Activated CD4-positive, alpha-beta T cell treated with anti-CD3 and anti-CD28 coated beads, Interleukin-2, amount 50 U/mL, for 24 hours (primary cell): ENCODE measurements at places on chromosomes 2 and 18.

DNA sequence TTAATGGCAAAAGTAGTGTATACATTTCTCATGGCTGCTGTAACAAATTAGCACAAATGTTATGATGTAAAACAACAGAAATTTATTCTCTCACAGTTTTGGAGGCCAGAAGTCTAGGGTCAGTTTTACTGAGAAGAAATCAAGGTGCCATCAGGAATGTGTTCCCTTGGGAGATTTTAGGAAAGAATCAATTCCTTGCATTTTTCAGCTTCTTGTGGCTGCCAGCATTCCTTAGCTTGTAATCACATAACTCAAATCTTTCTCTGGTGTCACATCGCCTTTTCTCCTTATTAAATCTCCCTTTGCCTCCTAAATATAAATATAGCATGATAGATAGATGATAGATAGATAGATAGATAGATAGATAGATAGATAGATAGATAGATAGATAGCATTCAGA lies 307.0 kb upstream of the REG3G start:
- DNase-seq: no peak

DNA sequence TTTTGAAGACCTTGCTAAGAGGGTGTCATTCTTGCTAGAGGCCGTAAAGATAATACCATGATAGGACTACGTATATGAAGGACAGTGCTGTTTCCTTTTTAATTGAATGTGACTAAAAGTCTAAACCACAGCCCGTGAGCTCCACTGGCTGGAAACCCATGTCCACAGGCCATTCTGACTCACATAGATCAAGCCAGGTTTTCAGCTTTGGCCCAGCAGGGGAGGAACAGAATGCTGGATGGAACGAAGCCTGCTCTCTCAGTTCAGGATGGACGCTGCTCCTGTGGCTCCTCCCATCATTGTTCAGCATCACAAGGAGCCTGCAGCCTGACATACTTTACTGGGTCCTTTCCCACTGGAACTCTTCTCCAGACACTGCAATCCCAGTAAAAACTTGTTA lies 47.6 kb downstream of the ALPK2 start:
- DNase-seq: no peak

DNA sequence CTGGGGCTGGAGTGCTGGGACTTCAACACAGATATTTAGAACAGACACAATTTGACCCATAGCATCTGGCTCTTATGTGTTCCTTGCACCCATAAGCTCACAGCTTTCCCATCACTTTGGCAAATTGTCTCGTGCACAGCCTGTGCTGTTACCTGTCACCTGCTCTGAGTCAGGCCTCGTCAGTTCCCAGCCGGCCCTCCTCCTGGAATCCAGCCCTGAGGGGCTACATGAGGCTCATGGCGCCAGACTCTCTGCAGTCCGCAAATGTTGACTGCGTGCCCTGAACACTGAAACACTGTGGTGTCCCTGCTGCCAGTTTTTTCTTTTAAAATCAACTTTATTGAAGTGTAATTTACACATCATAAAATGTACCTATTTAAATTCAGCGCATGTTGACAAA lies 65.4 kb upstream of the BZW1 start:
- DNase-seq: no peak

DNA sequence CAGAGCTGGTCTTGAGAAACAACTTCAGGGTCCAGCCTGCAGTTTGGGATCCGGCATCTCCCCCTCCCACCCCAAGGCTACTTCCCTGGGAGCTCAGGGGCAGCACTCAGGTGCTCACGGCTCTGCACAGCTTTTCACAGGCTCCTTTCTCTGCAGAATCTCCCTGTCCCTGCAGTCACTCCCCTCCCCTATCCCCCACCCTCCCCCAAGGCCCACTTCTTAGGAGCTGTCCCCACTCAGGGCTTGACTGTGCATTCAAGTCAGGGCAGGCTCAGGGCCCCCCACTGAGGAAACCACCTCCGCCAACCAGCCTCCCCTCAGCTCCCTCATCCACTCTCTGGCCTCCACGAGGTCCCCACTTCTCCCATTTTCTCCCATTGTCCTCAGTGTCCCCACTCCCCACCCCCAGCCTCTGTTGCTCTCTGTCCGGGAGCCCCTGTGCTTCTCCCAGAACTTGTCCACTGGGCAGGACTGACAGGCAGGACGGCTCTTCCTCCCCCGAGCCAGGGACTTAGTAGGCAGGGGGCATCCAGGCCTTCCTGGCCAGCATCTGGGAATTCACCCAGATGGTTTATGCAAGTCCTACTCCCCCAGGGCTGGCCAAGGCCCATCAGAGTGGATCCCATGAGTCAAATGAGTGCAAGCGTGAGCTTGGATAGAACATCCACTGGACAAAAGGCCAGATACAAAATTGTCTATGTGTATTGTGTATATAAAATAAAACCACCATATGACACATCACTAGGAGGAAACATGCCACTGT lies 7.6 kb downstream of the NMUR1 start:
- no peak for DNase-seq

- DNase-seq: no peak
Observed at GRCh38 chr2:174331595-174332216, 3.0 kb upstream of the SP9 start.

GRCh38 chr2:192124571-192124970 lies 70.2 kb downstream of the TMEFF2 start:
- no peak for DNase-seq

GRCh38 chr18:46866523-46866922 lies 50.8 kb downstream of the PIAS2 start:
- DNase-seq: no peak

DNA sequence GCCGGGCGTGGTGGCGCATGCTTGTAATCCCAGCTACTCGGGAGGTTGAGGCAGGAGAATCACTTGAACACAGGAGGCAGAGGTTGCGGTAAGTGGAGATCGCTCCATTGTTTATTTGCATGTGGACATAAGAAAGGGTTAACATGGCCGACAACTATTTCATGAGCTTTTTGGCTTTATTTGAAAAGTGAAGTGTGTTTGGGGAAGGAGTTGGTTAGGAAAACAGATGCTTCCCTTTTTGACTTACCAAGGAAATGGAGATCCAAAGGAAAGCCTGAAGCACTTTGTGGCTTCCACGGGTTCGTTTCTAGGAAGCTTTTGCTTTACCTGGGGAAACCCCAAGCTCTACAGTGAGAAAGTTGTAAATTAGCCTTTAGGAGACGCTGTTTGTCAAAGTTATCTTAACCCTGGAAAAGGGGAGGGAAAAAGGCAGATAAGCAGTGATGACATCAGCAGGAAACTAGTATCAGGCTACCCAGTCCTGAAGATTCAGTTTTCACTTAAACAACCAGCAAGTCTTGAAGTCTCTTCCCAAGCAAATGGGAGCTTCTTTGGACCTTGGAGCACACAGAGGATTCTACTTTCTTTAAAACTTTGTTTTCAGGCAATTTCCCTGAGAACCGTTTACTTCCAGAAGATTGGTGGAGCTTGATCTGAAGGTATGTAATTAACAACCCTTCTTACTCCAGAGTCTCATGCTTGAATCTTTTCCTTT lies at the start of gene CASP10:
TSS of gene CASP10 (plus strand) at position 492 of the 715 bp plus-strand sequence. CDS start 2,637 bp downstream, outside the sequence.
- DNase-seq: peak; percentile 42

DNA sequence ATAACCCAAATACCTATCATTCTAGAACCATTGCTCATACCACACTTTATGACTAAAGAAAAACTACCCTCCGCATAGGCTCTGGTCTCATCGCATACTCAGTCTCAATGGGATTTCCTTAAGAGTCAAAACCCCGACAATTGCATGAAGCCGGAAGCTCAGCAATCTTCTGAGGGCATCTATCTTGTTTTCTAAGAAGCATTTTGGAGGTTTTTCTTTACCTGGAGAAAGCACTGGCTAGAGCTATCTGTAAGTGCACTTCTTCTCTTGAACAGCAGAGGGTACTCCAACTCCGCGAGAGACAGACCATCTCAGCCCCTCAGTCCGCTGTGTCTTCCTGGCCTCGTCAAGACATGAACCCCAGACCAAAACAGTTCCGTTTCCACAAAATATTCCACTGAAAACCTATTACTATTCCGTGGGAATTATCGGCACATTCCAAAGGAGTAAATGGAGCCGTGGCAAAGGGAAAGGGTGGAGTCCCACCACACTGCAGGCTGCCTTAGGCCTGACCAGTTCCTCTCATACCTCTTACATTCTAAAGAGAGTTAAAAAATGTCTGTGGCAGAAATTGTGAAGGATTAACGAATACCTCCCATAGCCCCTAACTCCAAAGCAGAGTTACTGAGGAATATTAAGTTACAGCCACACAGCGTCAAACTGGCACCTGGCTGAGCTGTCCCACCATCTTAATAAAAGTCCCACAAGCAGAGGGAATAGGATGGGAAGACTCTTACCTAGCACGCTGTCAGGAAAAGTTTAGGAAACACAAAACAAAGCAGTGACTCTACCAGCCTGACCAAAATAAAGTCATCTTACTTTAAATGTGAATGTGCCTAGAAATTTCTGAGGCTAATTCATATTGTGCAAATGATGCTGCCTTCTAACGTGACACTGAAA lies 325.6 kb upstream of the VRK2 start:
- no peak for DNase-seq

DNA sequence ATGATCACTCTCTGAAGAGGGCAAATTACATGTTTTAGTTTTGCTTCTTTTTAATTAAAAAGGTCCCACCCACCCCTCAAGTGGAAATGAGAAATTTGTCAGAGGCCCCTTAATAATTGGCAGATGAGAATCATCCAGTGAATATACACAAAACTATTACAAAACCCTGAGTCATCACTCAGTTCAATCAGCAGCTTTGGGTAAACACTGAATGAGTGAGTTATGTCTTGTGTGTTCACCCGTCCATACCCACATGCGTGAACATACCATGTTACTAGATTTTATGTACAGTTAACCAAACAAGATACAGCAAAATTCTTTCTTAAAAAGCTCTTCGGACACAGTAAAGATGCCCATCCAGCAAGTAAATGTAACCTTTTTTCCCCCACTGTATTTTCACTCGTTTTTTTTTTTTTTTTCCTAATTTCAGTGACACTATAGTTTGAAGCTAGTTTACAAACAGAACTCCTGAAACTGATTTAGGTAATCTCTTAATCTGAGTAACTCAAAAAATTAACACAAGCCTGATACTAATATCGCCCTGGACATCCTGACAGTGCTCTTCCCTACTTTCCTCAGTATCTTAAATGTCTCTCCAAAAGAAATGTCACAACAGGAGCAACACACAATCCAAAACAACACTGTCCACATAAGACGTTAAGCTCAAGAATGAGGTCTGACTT lies 1.4 kb downstream of the PSME4 start:
- DNase-seq: no peak

DNA sequence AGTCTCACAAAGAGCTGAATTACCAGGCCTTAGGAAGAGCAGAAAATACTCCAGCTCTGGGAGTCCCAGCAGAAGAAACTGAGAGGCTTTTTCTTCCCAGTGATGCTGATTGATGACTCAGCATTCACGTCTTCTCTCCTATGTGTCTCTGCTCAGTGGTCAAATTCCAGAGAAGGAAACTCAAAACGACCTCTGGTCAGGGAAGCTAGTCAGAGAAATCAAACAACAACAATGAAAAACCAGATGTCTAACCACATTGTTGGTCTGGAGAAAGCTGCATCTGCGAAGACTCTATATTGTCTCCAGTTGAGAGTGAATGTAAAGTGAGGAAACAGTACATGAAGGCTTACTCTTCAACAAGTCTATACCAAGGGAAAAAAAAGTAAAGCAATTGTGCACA lies 28.6 kb upstream of the CERS6 start:
- DNase-seq: no peak

DNA sequence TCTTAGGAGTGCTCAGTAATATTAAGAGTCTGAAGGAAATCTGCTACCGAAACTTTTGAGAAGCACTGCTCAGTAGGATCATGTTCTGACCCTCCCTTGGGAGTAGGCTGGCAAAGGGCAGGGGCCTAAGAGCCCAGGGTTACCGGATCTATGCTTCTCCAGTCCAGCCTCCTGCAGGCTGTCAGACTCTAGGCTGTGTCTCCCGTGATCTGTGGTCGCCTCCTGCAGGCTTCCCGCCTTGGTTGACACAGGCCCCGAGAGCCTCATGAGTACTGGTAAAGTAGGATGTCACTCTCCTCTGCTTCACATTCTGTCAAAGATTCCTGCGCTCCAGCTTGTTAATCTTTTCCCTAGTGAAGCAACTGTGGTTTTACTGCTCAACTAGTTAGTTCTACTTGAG lies 647.8 kb upstream of the RAB6C start:
- no peak for DNase-seq

DNA sequence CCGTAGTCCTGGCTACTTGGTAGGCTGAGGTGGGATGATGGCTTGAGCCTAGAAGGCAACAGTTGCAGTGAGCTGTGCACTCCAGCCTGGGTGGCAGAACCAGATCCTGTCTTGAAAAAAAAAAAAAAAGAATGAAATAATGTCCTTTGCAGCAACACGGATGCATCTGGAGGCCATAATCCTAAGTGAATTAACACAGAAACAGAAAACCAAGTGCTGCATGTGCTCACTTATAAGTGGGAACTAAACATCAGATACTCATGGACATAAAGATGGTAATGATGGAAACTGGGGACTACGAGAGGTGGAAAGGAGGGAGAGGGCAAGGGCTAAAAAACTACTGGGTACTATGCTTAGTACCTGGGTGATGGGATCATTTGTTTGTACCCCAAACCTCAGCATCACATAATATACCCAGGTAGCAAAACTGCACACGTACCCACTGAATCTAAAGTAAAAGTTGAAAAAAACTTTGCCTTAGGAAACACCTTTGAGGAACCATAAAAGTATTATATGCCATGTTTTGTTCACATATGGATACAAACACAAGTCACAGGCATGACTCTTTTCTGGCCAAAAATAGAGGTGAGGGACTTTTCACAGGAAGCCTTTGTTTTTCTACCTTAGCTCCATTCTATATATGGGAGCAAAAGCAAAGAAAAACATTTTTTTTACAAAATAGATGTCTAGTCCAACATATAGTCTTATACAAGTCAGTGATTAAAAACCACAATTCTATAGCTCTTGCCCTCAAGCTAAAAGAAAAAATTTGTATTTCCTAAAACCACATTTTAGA lies 36.6 kb downstream of the GPR155 start:
- DNase-seq: no peak

DNA sequence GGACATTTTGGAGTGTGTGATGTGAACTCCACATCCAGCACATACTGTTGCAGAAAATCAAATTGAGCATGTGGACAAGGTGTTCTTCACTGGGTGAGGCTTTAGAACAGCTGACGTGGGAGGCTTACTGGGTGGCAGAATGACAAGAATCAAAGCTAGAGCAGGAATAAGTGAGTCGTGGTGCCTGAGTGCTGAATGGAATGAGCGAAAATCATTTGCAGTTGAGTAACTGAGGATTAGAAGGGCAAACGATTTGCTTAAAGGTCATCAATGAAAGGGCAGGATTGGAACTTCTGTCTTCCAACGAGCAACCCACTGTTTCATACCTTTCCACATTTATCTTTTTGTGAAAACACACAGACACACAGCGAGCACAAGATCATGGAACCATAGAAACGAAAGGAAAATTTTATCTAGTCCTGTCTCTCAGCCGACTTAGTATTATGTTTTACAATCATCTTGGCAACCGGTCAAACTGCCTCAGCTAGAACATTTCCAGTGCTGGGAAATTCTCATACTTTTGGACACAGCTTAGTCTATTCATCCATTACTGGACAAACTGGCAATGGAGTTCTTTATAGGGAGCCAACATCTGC lies 7.2 kb upstream of the DAW1 start:
- no peak for DNase-seq

DNA sequence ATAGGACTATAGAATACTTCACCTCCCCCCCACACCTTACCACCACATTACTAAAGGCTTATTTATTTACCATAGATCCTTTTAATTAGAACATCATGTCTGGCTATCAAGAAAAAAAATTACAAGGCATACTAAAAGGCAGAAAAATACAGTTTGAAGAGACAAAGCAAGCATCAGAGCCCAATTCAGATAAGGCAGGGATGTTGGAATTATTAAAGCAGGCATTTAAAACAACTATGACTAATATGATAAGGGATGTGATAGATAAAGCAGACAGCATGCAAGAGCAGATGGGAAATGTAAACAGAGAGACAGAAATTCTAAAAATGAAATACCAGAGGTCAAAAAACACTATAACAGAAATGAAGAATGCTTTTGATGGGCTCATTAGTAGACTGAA lies 55.4 kb upstream of the SMIM21 start:
- no peak for DNase-seq
